Stimulated activated CD4-positive, alpha-beta T cell treated with anti-CD3 and anti-CD28 coated beads, Interleukin-1b, Interleukin-23, amount 100 ng/mL, for 4 hours (primary cell): ENCODE measurements at places on chromosomes 7 and 10.

- DNase-seq: no peak
Observed at GRCh38 chr10:43594944-43595589, 11.2 kb upstream of the ZNF485 start.

- no peak for DNase-seq
Observed at GRCh38 chr7:134701272-134701671, 54.6 kb downstream of the BPGM start.

DNA sequence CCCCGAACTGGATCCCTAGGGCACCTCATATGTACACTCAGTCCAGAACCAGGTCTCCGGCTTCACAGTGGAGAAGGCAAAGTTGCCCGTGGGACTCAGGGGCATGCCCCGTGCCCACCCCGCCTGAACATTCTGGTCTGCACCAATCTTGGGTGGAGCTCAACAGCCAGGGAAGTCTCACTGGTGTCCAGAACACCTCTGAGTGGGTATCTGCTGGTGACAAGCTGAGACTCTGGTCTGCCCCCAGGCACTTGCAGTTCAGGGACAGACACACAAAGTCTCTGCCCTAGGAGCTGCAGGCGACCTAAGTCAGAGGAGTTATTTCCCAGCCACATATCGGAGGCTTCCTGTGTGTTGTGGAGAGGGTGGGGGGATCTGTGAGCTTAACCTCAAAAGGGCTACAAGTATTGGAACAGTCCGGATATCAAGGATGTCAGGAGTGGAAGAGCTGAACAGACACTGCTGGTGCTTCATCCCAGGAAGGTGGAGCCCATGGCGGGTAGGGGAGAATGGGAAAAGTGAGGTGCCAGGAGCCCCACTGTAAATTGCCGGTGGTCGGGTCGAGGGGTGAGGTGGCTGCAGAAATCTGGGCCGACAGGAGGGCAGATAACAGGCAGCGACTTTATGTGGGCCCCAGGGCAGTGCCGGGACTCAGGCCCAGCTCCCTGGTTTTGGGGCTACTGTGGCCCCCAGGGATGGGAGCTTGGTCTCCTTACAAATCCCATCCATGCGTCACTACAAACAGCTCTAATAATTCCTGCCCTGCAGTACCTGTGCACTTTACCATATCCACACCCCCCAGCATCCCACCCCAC, 8.6 kb upstream of the TLX1 start:
- no peak for DNase-seq

DNA sequence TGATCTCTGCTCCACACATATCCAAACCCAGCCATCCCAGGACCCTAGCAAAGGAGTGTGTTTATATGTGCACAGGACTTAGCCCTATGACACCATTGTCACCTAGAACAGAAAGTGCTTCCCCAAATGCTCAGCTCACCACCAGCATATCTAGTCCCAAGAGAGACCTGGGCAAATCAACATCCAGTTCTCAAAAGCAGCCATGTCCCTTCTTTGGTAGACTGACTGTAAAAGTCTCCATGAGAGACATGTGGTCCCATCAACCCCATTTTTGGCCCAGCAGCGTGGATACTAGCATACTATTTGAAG, 20.9 kb upstream of the ARHGAP22 start:
- DNase-seq: no peak

GRCh38 chr10:91298224-91298871, 77.9 kb downstream of the PCGF5 start:
- DNase-seq: peak; percentile 66

DNA sequence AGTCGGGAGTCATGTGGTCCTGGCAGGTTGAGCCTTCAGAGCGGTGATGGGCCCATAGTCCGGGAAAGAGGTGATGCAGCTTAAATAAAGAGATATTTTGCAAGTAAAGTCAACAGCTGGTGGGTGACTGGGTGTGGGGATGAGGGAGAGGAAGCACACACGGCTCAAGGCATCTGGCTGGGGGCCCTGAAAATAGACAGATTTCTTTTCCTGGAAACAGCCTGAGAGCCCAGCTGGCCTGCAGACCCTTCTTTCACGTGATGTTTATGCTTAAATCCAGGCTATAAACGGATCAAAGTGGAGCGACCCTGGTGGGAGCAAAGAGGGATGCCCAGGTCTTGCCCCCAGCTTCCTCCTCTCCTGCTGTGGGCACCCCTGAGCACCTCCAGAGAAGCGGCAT, 149.1 kb downstream of the TEX36 start:
- no peak for DNase-seq

DNA sequence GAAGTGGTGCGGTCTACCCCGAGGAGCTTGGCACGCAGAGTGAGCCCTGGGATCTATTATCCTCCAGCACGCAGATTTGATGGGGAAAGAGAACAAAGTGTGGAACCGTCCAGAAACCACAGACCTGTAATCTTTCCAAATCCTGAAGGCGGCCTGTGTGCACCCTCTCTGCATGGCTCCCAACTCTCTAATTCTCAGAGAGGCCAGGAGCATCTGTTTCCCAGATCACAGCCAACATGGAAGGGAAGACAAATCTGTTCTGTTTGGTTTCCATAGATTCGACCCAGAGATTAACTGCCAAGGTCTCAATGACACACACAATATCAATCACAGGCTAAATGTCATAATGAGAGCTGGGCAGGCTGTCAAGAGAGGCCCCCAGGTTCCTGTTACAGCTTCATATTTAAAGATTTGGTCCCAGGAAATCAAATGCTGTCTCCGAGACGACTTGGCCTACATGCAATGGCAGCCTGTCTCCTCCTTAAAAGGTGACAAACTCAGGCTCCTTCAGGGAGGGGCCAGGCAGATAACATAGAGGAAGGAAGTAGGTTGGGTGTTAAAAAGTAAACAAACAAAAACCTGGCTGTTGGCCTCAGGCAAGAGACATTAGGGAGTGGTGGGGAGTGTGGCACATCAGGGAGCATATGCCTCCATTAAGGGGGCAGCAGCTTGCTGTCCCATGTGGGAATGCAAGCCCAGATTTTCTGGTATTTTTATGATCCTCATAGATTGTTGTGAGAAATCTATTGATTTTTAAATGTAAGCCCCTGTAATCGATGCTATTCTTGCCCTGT, 48.8 kb upstream of the SAMD8 start:
- no peak for DNase-seq
